ENCODE measurements at places on chromosomes 12 and 14.

- peak; percentile 57 for DNase-seq
Measured at GRCh38 chr12:109084425-109084824, 8.8 kb downstream of the ALKBH2 start.

DNA sequence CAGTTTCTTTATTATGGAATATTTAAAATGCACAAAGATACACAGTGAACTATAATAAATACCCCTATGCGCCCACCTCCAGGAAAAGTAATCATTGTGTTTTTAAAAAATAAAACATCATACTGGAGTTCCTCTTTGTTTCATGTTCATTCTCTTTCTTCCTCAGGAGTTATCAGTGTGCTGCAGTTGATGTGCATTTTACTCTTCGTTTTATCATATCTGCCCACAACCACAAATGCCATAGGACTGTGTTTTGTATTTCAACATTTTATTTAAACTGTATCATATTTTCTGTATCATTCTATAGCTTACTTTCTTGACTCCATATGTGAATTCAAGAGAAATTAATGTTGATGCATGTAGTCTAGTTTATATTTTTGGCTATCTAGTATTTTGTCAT lies 53.9 kb downstream of the TSHR start:
- DNase-seq = no peak

- no peak for DNase-seq
Measured at GRCh38 chr12:23851602-23852001, 97.9 kb downstream of the SOX5 start.

- peak; percentile 31 for DNase-seq
Measured at GRCh38 chr12:54701940-54702592, 53.9 kb upstream of the DCD start.

- DNase-seq = no peak
Measured at GRCh38 chr12:65886996-65887395, 62.7 kb downstream of the HMGA2 start.

Measured in HuH-7 (cell line).